ENCODE measurements at places on chromosomes 2 and 18.

- DNase-seq, result no peak
These were observed 136.1 kb downstream of the ICOS start for GRCh38 chr2:204072443-204073324.

DNA sequence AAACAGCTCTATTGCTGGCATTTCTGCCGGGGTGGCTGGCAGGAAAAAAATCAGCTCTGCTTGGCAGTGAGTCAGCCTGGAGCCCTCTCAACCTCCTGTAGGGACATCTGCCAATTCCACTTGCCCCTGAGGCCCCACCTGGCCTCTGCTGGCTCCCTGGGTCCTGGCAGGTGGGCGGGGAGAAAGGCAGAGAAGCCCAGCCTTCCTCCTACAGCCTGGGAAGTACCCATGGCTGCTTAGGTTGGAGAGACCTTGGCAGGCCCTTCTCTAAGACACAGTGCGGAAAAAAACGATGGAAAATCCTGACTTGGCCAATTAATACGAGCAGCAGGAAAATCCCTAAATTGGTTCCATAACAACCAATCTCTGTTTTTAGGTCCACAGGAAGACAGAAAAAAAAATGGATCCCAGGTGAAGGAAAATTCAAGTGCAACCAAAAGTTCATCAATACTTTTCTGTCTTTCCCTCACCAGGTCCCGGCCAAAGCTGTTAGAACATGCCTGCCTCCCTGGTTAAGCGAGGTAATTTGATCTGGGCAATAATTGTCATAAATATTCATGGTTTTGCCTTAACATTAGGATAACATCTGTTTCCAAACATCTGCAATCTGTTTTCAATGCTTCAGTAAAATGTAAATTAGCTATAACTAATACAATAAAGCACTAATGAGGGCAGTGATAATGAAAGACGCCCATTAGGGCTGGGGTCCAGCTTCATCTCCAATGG lies 245.9 kb downstream of the TFCP2L1 start:
- DNase-seq, result peak; percentile 9

- DNase-seq, result no peak
These were observed 93.1 kb upstream of the ZFP36L2 start for GRCh38 chr2:43319541-43319940.

GRCh38 chr18:54004828-54005227 lies 219.6 kb downstream of the MBD2 start:
- no peak for DNase-seq

DNA sequence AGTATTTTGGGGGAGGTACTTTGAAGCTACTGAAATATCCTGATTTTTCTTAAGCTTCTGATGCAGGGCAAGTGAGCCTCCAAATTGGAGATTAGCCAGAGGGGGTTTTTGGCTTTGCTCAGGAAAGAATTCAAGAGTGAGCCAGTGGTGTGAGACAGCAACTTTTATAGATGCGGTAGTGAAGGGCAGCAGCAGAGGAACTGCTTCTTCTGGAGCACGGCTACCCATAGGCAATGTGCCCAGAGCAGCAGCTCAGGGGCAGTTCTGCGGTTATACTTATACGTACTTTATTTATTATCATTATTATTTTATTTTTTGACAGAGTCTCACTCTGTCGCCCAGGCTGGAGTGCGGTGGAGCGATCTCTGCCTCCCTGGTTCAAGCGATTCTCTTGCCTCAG lies 19.8 kb upstream of the NT5DC4 start:
- no peak for DNase-seq

DNA sequence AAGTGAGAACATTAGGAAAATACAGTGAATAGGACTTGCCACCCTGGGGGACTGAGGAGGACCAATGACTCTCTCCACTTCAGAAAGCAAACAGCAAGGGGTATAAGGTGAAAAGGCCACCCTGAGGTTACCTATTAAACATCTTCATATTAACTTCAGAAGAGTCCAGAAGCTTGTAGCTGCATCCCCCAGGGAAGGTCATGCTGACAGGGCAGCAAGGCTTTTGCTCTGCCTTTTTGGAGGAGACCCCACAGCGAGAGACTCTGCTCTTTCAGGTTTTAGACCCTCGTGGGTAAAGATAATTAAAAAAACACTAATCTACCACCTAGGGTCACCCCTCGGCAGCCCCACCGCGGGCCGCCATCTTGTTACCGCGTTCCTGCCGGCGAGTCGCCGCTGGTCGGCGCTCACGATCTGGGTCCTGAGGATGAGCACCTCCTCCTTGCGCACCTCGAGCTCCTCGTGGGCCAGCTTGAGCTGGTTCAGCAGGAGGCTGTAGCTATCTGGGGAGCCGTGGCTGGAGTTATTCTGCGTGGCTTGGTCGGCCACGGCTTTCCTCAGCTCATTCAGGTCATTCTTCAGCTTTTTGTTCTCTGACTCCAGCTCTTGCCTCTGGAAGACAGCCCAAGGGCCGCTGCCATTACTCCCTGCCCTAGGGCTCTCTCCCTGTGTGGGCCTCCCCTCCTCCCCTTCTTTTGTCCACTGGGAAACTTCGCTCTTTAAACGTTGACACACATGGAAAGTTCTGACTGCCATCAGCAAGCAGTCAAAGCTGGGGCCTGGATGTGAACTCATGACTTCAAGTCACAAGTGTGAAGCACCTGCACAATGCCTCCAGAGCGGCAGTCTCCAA lies 50.7 kb upstream of the ACAA2 start:
- no peak for DNase-seq
